HTR-8/SVneo (cell line): ENCODE measurements at places on chromosomes 7 and 10.
A peak's percentile ranks its signal among the peaks of the same experiment; 100 is the strongest.

GRCh38 chr10:97217299-97217698, 31.5 kb upstream of the SLIT1 start:
- DNase-seq = no peak

DNA sequence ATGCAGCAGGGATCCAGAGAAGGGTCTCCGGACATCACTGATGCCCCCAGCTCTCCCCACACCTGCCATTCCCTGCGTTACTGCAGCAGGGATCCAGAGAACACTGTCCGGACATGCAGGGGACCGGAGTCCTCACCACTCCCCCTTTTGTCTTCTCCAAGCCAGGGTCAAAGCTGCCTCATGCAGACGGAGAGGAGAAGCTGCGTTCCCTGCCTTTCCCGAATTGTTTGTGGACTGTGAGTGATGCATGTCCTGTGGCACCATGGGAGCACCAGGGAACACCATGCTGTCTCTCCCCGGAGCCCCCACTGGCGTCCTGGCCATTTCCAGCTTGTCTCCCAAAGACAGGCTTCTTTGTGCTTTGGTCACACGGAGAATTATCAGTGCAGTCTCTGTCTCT, 599.7 kb downstream of the PTPRN2 start:
- DNase-seq = no peak

- no peak for DNase-seq
Measured at GRCh38 chr7:98163704-98164494, 47.3 kb upstream of the BHLHA15 start.

GRCh38 chr10:7956508-7956907, 98.0 kb upstream of the GATA3 start:
- peak; percentile 15 for DNase-seq

DNA sequence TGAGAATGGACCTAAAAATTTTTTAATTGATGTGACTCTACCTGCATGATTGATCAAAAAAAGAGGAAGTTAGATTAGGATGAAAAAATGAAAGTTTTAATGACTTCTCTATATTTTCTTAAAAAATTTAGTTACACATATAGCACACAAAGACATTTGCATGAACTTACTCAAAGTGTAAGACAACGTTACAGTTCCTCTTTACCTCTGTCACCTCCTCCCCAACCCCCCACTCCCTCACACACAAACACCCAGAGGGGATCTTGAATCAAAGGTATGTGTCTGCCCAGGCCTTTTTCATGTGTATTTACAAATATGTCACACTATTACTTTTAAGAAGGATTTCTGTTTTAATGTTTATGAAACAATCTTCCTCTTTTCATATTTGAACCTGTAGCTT, 20.6 kb upstream of the CDCA7L start:
- no peak for DNase-seq

GRCh38 chr7:17046666-17047065, 164.9 kb upstream of the AGR3 start:
- no peak for DNase-seq

DNA sequence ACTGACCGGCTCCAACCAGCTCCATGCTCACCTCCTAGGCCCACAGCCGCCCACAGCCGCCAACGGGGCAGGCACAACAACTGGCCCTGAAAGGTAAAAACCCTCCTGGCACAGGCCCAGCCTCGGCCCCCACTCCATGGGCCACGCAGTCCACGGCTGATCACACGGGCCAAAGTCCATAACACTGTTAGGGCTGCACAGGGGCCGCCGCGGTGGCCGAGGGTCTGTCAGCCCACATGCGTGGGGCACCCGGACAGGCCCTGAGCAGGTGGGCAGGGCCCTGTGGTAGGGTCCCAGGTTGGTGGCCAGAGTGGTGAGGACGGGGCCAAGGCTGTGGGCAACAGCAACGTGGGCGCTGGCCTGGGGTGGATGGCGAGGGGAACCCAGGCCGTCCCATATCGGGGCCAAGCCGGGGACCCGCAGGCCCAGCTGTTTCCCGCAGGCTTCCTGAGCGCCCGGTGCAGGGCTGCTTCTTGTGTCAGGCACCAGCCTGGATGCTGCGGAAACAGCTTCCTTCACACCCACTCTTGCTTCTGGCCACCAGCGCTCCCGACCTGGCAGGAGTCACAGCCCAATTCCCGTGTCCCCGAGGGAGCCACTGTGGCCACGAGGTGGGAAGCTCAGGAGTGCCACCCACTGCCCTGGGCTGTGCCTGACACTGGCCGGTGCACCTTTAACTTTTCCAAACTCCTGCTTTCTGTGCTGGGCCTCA, 29.2 kb downstream of the CYP2W1 start:
- no peak for DNase-seq

DNA sequence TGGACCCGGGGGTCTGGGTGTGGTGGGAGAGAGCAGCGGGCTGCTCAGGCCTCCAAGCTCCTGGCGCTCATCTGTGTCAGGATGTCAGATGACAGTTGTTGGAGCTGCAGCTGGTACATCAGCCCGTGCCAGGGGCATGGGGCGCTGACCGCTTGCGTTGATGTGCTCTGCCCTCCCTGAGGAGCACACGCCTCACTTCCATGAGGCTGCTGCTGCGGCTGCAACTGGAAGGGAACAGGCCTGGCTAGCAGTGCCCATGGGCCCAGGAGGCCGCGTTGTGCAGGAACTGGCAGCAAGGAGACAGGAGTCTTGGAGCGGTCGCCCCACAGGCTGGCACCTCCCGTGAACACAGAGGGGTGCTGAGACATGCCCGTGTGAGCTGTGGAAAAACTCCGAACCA, 361.3 kb upstream of the MKI67 start:
- DNase-seq = no peak

GRCh38 chr7:129728875-129729467, 117.5 kb downstream of the NRF1 start:
- no peak for DNase-seq

GRCh38 chr7:5624386-5625365, 156.8 kb downstream of the RNF216 start:
- DNase-seq = no peak

GRCh38 chr7:13532028-13532753, 457.3 kb downstream of the ETV1 start:
- no peak for DNase-seq

GRCh38 chr7:124308384-124308783, 275.5 kb upstream of the TMEM229A start:
- no peak for DNase-seq

DNA sequence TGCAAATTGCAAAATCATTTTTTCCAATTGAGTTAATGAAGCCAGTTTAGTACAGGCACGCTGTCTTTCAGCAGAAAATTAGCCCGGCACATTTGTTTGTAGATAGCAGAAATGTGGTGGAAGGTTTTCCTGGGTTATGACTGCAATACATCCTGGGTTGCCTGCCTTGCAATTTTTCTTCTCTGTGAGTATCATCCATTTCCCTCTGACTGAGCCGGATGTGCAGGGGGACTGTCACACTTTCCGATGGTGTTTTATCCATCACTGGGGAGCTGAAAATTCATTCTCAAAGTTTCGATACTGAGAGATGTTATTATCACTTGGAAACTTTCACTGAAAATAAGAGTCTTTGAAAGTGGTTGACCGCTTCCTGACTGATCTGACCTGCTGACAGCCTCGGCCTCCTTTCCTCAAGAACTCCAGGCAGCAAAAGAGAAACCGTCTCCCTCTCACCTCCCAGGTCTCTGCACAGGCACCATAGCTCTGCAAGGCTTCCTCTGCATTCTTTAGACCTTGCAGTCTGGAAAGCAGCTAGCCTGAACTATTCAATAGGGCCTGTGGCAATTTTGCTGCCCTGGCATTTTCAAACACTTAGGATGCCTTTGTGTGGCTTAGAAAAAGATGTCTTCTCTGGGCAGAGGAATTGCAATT, 320.8 kb upstream of the NRP1 start:
- DNase-seq = no peak

DNA sequence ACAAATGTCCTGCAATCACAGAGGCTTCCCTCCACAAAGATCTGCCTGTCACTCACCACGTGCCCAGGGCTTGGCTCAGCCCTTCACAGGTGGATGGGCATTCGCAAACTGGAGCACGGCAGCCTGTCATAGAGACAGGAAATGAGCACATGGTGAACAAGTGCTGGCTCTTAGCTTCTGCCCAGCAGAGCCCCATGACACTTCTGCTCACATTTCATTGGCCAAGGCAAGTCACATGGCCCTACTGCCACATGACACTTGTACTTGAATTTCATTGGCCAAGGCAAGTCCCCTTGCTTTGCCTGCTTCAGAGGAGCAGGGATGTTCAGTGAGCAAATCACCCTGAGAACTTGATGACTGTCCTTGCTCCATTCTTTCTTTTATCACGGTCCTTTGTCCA, 110.8 kb upstream of the PPP2R2D start:
- no peak for DNase-seq

DNA sequence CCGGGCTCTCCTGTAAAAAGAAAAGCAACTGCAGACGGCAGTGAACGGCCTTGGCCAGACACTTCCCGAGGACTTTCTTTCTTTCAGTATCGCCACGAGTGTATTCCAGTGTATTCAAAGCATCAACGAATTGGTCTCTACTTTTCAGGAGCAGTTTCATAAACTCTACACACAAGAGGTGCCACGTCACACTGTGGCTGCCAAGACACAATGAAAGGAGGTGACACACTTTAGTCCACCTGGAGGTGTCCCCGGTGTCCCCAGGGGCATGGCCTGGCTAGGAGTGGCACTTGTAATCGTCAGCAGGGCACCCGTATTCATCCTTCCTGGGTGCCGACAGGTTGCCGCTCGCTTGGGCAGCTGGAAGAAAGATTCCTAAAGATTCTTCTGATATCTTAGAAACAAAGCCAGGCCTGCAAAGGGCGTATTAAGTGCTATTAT, 5.0 kb downstream of the TNS3 start:
- DNase-seq = no peak

GRCh38 chr10:73413108-73413527, 740 bp downstream of the ANXA7 start:
- peak; percentile 51 for DNase-seq

GRCh38 chr10:101011517-101012423, 12.2 kb downstream of the LZTS2 start:
- DNase-seq = no peak

DNA sequence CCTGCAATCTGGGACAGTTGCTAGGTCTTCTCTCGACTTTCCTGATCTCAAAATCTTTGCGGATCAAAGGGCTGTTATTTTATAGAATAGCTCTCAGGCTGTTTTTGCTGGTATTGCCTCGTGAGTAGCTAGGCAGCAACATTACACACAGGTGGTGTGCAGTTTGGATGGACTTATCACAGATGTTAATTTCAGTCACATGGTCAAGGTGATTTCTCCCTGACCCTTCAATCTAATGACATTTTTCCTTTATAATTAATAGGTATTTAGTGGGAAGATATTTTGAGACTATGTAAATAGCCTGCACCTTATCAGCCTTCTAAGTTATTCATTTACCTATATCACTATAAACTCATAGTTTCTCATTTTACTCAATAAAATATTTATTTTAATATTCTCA, 309.6 kb upstream of the PRKCQ start:
- DNase-seq = no peak

GRCh38 chr7:155731380-155731779, 80.9 kb downstream of the SHH start:
- DNase-seq = no peak

DNA sequence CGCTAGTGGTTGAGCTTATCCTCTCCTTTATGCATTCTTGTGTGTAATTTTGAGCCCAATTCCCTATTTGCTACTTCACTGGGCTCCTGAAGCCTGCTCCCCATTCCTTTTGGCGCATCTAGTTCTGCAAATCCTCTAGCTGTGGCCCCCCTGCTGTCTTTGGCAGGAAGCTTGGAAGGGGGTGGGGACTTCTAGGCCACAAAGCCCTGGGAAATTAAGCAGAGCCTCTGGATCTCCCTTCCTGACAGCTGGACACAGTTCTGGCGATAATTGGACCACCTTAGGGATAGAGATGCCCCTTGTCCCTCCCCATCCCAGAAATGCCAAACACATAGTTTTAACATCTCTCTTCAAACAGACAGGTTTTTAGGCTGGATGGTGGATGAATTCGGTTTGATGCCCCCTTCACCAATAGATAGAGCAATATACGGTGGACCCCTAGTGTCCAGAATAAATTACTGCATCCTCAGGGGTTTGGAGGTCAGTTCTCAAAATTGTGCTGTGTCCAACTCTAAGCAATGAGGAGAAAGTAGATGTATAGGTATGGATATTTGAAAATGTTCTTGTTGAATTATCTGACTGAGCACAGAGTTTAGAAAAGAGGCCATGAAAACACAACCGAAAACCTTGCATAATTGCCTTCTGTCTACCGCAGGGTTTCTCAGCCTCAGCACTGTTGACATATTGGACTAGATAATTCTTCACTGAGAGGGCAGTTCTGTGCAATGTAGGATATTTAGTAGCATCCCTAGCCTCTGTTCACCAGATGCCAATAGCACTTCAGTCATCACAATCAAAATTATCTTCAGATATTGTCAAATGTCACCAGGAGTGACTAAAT, 75.5 kb downstream of the PAPSS2 start:
- peak; percentile 59 for DNase-seq

DNA sequence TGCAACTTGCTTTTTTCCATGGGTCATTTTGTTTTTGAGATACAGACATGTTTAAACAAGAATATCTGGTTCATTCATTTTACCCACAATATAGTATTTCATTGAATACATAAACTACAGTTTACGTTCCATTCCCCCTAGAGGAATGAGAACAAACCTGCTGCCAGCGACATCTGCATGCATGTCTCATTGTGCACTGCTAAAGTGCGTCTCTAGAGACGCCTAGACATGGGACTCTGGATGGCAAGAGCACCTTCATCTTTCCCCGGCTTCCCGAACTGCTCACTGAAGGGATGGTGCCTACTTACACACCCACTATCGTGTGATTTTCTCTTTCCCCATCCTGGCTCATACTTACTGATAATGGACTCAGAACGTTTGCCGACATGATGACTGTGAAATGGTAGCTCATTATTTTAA, 1.2 kb upstream of the ZNF777 start:
- DNase-seq = no peak

GRCh38 chr7:125061776-125062397, 132.3 kb upstream of the POT1 start:
- DNase-seq = peak; percentile 0

DNA sequence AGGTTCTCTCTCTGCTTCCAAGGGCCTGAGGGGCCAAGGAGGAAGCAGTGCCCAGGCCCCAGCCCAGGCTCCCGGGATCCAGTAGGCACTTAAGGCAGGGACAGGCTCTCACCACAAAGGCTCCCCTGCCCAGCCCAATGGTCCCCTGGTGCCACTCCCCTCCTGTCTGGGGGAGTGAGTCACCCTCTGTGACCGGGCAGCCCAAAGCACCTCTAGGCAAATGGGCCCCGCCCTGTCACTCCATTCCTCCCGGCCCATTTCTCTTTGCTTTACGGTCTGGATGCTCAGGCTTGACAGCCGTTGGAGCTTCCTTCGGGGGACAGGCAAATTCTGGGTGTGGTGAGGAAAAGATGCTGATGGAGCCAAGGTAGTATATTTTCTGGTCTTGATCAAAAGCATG, at the start of gene CALHM3:
Gene CALHM3 (minus strand): TSS at position 106 of the 400 bp plus-strand sequence. CDS start 208 bp downstream, outside the sequence.
- no peak for DNase-seq

DNA sequence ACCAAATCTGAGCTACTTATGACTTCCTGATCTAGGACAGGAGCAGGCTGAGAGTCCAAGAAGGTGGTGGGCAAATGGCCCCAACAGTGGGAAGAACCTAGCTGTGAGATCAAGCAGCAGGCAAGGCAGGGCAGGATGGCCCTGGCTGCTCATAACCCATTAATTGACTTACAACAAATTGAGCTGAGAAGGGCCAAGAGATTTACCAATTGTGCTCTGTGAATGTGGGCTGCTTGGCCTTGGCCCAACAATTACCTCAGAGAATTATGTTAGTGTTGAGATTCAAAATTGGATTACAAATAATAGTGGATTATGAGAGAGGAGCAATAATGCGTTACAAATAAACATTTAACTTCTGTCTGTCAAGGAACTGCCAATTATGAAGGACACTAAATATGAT, 956.5 kb downstream of the KCNMA1 start:
- no peak for DNase-seq

GRCh38 chr10:63763744-63764143, 242.5 kb downstream of the REEP3 start:
- DNase-seq = no peak
